ENCODE measurements at places on chromosomes 7 and 10.

GRCh38 chr10:7071421-7071820 is 339.4 kb downstream of the SFMBT2 start:
- DNase-seq: no peak

GRCh38 chr7:47103498-47104205 is 478.3 kb downstream of the TNS3 start:
- DNase-seq: no peak

DNA sequence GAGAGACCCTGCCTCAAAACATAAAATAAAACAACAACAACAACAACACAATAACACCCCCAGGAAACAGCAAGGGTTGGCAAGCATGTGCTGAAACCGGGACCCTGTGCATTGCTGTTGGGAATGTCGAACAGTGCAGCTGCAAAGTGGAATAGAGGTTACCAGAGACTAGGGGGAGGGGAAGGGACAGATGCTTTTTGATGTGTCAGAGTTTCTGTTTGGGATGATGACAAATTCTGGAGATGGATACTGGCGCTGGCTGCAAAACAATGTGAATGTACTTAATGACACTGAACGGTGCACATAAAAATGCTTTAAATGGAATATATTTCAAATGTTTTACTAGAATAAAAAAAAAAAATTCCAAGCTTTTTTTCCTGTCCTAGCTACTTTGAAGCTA is 241.8 kb downstream of the TEX36 start:
- DNase-seq: no peak

- peak; percentile 47 for DNase-seq
These were observed 73.9 kb upstream of the PDGFA start for GRCh38 chr7:593324-594115.

DNA sequence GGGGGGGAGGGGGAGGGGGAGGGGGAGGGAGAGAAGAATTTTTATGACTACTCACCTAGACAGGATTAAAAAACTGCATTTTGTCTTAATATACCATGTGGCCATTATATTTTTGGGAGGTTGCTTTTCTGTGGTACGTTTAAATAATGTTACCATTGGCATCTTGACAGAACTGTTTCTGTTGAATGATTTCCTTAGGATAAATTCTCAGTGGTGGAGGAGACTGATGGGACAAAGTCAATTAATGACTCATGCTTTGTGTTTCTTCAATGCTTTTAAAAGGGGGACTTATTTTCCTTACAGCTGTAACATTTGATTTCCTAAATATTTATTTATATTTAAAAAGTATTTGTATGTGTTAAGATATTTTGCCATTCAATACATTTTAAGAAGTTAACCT is 13.7 kb downstream of the AGR2 start:
- DNase-seq: no peak

DNA sequence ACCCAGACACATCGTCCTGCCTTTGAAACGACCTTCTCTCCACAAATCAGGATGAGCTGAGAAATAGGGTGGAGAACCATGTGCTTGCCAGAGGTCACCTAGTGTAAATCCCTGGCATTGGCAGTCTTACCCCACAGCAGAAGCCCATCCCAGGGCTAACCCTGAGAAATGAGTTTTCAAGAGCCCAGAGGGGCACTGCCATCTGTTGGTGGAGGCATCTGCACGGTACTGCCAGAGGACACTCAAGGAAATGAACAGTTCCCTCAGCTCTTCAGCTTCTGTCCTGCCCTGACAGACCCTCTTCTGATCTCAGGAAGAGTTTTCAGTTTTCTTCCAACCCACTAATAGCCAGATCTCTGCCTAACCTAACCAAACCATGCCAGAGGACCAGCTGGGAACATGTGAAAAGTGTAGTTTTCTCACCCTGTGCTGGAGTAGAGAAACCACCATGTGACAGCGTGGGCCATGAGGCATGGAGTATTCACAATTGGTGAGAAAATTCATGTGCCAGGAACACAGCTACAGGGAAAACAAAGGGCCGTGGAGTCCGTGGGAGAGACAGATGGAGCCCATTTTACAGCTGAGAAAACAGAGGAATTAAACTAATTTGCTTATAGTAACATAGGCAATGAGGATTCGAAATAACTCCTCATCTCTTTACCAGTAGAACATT is 37.7 kb upstream of the ITPRID1 start:
- DNase-seq: no peak

GRCh38 chr10:92200564-92200963 is 90.3 kb downstream of the CPEB3 start:
- DNase-seq: no peak

GRCh38 chr7:95298091-95298490 is 26.2 kb downstream of the PON1 start:
- DNase-seq: no peak

Measured in activated B cell treated with CpG ODN at 0.5 μM for 24 hours (primary cell).